ENCODE measurements at places on chromosomes 1 and 21. TPM values are rescaled to one million over a fixed set of nuclear protein-coding genes. Genes with fewer than 3 reads are reported as not detected.

The TNFRSF1B gene
- 20.0 TPM for polyA plus RNA-seq

GRCh38 chr1:245874942-245875580, 632.0 kb downstream of the SMYD3 start:
- no peaks in the 10 kb centered on the region for H3K36me3 ChIP-seq
- no peaks in the 10 kb centered on the region for H3K4me1 ChIP-seq
- H3K4me3 ChIP-seq, result no peak overlapping the region
- H3K27me3 ChIP-seq, result no peaks in the 10 kb centered on the region

DNA sequence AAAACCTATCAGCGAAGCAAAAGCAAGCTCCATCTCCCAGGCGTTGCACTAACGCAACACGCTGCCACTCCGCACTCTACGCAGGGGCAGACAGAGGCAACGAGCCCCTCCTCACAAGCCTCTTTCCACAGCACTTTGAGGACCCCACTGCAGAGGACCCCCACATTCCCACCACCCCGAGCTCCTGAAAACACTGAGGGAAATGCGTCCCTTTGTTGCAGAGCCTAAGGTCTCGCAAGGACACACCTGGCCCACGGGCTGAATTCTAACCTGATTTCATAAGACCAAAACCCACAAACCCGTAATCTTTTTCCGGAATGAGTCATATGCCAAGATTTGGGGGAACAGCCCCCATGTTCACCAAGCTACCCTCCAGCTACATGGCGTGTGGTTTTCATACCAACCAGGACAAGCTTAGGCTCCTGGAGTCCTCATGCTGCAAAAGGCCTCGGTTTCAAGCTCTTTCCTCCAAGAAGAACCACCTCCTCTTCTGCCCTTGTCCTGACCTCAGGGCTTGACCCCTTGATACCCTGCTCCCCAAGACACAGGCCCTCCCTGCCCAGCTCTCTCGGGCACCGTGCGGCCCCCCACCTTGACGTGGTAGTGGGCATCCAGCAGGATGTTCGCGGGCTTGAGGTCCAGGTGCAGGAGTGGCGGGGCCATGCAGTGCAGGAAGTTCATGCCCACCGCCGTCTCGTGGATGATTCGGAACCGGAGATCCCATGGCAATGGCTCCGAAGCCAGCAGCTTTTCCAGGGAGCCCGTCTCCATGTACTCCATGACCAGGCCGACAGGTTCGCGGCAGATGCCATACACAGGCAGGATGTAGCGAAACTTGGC, 10.7 kb downstream of the RIPK4 start:
- H3K36me3 ChIP-seq, result peaks cover 2% of the 10 kb centered on the region
- no peak overlapping the region for H3K4me3 ChIP-seq
- H3K27ac ChIP-seq, result no peak overlapping the region
- H3K27me3 ChIP-seq, result no peaks in the 10 kb centered on the region
- H3K4me1 ChIP-seq, result peaks cover 2% of the 10 kb centered on the region
- DNase-seq, result no peak

GRCh38 chr1:29753244-29753643, 516.9 kb downstream of the PTPRU start:
- H3K4me1 ChIP-seq, result peaks cover 15% of the 10 kb centered on the region
- H3K36me3 ChIP-seq, result no peaks in the 10 kb centered on the region
- no peak overlapping the region for H3K27ac ChIP-seq
- DNase-seq, result no peak

GRCh38 chr1:173733912-173734311, 19.1 kb downstream of the KLHL20 start:
- peaks cover 2% of the 10 kb centered on the region for H3K4me1 ChIP-seq
- no peak overlapping the region for H3K4me3 ChIP-seq
- H3K36me3 ChIP-seq, result peaks cover 6% of the 10 kb centered on the region
- no peak for DNase-seq
- H3K27me3 ChIP-seq, result no peaks in the 10 kb centered on the region

GRCh38 chr21:46472246-46472645, 13.6 kb downstream of the DIP2A start:
- no peaks in the 10 kb centered on the region for H3K27me3 ChIP-seq
- H3K27ac ChIP-seq, result peak overlapping the region; percentile 27
- no peaks in the 10 kb centered on the region for H3K4me1 ChIP-seq
- H3K36me3 ChIP-seq, result no peaks in the 10 kb centered on the region
- no peak overlapping the region for H3K4me3 ChIP-seq

DNA sequence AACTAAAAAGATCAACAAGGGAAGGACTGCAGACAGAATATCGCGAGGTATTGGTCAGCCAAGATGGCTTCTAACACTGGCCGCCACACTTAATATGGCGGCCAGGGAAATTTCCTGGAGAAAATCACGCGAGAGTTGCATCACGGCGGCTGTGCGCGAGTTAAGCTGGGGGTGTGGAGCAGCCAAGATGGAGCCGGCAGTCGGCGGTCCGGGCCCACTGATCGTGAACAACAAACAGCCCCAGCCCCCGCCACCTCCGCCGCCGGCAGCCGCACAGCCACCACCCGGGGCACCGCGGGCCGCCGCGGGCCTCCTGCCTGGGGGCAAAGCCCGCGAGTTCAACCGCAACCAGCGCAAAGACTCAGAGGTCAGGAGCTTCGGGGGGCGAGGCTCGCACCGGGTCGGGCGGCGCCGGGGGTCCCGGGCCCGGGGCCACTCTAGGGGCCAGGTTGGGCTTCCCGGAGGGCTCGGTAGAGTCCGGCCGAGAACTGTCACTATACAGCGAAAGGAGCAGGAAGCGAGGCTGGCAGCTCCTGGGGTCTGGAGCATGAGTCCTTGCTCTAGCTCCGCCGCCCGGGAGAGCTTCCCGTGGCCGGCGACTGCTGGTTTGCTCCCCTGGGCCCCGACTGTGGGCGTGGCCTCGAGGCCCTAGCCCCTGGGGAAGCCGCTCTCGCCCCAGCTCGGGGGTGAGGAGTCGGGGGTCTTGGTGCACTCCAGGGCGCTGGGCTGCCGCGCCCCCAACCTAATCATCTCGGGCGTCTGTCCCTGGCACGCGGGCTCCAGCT, at the start of gene STRIP1:
STRIP1 (plus strand) TSS at position 174 of the 785 bp plus-strand sequence; CDS start at position 188, 14 bp downstream.
- peaks cover 4% of the 10 kb centered on the region for H3K36me3 ChIP-seq
- peak within 1 kb of the TSS; percentile 80 for H3K27ac ChIP-seq
- no peaks in the 10 kb centered on the region for H3K4me1 ChIP-seq
- H3K4me3 ChIP-seq, result peak within 1 kb of the TSS; percentile 72

GRCh38 chr1:175079338-175079737, 11.7 kb downstream of the TNN start:
- H3K36me3 ChIP-seq, result no peaks in the 10 kb centered on the region
- no peak overlapping the region for H3K4me3 ChIP-seq
- no peak for DNase-seq
- no peak overlapping the region for H3K27ac ChIP-seq
- H3K27me3 ChIP-seq, result no peaks in the 10 kb centered on the region

Data from small intestine (tissue), 16 donors.